ENCODE measurements at places on chromosomes 11 and 22.

- no peak for DNase-seq
These were observed 1.6 kb downstream of the APOL2 start for GRCh38 chr22:36237462-36238372.

DNA sequence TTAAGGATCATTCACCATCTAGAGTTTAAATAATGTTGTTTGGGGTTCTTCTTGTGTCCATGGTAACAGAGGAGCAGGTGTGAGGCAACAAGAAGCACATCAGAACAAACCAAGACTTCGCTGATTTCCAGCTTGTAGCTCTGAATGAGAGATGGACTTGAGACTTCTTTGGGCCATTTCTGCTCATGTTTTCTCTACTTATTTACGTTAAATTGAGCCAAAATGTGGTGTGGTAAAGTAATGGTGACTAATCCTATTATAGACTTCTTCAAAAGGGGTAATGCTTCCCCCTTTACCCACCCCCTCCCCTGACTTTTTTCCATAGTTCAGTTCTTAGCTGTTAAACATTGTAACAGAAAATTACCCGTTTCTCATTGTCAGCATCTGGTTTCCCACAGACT, 65.2 kb downstream of the CSTPP1 start:
- no peak for DNase-seq

DNA sequence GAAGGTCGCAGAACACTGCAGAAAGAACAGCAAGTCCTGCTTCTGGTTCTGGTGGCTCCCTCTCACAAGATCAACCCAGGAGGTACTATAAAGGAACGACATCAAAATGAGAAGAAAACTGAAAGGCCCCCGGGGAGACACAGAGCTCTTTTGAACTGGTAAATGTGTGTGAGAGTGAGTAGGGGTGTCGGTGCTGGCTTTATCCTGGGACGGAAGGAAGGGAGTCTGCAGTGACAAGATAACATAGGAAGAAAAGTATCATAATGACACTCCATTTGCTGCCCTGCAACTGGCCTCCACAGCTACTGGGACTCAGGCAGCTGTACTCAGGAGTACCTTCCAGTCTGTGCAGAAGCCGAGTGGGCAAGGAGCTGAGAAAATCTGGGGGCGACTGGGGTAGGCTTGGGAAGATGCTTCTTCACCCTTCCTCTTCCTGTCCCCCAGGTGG, 60.9 kb downstream of the ENTHD1 start:
- DNase-seq = no peak

GRCh38 chr11:77155082-77155475, 27.0 kb downstream of the MYO7A start:
- no peak for DNase-seq

DNA sequence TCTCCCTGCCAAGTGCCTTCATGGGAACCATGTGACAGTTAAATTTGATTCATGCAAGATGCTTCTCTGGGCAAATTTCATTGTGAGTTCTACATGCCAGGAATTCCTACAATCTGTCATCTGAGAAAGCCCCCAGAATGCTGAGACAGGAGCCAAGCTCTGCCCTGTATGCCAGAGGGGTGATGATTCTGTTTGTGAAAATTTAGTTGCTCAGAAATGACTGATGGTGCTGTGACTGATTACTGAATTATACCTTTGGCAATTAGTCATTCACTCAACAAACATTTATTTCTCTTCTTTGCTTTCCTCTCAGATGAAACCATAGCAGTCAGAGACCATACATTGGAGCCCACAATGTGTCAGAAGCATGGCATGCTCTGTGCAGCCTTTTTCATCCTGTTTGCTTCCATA, 69.0 kb upstream of the ZBED5 start:
- no peak for DNase-seq

GRCh38 chr11:125224391-125225021, 60.0 kb downstream of the PKNOX2 start:
- no peak for DNase-seq

- DNase-seq = no peak
These were observed 3.6 kb downstream of the RIN1 start for GRCh38 chr11:66332371-66333219.

DNA sequence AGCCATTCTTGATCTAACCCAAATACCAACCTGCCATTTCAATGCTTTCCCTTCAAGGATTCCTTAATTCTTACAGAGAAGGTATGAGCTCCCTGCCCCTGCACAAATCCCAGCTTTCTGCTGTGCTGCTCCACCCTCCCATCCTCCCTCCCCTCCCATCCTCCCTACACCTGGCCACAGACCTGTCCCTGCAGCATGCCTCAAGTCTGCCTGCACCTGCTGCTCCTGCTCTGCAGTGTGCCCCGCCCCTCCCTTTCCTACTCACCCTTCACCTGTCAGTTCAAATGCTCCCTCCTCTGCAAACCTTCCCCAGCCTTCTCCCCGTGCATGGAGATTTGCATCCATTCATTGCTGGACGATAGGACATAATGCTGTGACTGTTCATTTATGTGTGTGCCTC, 139.9 kb upstream of the NARS2 start:
- no peak for DNase-seq

DNA sequence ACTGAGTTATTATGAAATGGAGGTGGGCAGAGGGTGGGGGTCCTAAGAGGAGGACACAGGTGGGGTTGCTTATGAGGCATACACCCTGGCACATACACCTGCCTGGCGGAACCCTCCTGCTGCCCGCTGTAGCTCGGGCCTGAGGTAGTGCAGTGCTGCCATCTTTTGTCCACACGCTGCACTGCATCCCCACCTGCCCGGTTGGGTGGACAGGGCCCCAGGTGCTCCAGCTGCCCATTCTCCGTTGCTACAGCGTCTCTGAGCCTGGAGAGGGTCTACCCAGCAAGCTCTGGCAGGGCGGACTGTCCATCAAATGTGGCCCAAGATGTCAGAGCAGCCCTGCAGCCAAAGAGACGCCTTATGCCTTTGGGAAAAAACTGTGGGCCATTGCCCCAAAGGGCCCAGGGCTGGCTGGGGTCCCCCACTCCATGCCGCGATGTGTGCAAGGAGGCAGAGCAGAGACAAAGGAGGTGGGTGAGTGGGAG, 131.2 kb downstream of the BUD13 start:
- DNase-seq = peak; percentile 21

DNA sequence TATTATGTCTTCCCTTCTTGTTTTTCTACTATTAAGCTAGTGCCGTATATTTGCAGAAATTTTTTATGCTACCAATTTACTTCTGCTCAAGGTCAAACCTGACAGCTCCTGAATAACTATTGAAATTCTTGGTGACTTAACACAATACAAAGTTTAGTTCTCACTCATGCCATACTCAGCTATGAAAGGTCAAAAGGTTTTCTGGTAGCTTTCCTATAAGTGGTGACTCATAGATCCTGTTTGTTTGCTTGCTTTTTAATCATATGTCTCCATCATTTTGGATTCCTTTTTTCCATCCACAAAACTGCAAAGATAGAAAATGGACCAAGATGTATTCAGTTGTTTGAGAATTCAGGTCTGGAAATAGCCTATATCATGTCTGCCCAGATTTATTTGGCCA, 855.8 kb upstream of the LRRC4C start:
- DNase-seq = no peak

- DNase-seq = no peak
These were observed 4.6 kb downstream of the TMEM86A start for GRCh38 chr11:18703001-18703763.

- DNase-seq = no peak
These were observed 15.3 kb upstream of the MYRF start for GRCh38 chr11:61737131-61737530.

DNA sequence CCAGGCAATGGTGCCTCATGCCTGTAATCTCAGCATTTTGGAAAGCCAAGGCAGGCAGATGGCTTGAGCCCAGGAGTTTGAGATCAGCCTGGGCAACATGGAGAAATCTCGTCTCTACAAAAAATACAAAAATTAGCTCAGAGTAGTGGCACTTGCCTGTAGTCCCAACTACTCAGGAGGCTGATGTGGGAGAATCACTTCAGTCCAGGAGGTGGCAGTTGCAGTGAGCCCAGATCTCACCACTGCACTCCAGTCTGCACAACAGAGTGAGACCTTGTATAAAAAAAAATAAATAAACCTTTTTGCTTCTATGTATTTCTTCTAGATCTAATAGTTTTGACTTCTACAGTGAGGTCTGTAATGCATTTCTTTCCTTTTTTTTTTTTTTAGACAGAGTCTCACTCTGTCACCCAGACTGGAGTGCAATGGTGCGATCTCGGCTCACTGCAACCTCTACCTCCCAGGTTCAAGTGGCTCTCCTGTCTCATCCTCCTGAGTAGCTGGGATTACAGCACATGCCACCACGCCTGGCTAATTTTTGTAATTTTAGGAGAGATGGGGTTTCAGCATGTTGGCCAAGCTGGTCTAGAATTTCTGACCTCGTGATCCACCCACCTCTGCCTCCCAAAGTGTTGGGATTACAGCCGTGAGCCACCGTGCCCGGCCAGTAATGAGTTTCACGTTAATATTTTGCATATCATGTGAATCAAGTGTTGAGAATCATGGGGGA, 18.1 kb upstream of the RDX start:
- DNase-seq = no peak

DNA sequence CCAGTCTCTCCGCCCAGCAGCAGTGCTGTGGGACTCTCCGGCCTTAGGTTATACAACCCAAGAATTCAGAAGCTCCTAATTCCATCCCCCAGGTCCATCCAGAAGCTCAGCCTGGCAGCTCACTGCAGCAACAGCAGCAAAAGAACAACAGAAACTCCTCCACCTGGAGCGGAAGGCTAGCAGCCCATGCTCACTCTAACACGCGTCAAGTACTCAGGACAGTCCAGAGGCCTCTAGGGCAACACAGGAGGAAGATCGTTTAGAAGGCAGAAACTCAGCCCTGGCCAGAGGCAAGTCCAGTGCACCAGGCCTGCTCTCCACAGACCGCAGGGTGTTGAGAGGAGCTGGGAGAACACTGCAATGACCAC, 17.1 kb downstream of the PLA2G6 start:
- DNase-seq = no peak

GRCh38 chr22:45493286-45493771, 9.4 kb upstream of the FBLN1 start:
- DNase-seq = no peak

GRCh38 chr11:126823274-126823673, 177.3 kb downstream of the KIRREL3 start:
- DNase-seq = no peak

DNA sequence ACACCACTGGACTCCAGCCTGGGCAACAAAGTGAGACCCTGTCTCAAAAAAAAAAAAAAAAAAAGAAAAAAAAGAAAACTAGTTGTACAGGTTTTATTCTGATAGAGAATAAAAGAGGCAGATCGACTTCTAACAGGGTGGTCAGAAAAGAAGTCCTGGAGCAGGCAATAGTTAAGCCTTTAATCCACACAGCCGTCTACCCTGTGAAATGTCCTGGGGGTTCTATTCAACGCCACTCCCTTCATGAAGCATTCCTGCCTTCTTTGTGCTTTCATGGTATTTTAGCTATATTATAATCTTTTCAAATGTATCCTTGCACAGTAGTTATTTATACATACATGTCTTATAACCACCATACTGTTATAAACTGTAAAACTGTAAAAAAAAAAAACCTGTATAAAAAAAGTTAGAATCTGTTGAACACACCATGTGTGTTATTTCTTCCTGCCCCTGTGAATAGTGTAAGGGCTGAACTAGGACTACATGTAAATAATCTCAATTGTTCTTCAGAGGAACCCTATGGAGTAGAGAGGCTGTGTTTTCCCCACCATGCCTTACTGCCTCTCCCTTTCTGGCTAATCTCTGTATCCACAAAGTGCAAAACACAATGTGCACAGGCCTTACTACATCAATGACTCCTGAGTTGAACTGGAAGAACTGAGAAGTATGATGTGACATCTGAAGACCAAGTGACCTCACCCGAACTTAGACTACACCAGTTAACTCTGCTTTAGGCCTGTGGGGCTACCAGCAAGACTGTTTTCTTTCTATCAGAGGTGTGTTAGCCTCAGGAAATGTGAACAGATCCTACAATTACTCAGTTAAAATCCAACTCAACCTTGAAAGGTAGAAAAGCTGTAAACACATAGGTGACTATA, 25.3 kb downstream of the PRCP start:
- DNase-seq = no peak

- DNase-seq = no peak
These were observed 8.2 kb downstream of the LRFN4 start for GRCh38 chr11:66864924-66865697.
